ENCODE measurements at places on chromosomes 12 and 14.

GRCh38 chr12:54404061-54405004 lies 14.7 kb downstream of the ITGA5 start:
- no peaks in the 10 kb centered on the region for H3K27me3 ChIP-seq
- peaks cover 15% of the 10 kb centered on the region for H3K4me1 ChIP-seq
- no peak overlapping the region for H3K4me3 ChIP-seq
- peaks cover 51% of the 10 kb centered on the region for H3K36me3 ChIP-seq
- peak; percentile 72 for DNase-seq

DNA sequence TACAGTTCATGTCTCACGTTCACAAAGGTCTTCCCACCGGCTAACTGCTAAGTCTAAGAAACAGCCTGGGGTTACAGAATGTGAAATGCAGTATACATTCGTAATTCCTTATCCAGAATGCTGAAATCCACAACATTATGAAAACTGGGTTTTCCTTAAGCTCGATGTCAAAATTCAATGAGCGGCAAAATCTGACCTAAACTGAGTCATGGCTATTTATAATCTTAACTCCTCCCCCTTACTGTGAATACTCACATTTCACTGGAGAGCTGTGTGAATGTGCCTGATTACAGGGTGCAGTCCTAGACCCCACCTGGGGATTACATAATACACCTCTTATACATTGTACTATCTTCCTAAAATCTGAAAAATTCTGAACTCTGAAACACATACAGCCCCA lies 35.3 kb downstream of the STX2 start:
- H3K36me3 ChIP-seq, result peaks cover 69% of the 10 kb centered on the region
- H3K4me1 ChIP-seq, result peaks cover 14% of the 10 kb centered on the region
- no peak overlapping the region for H3K4me3 ChIP-seq

- peaks cover 5% of the 10 kb centered on the region for H3K27me3 ChIP-seq
- no peak overlapping the region for H3K27ac ChIP-seq
- H3K4me3 ChIP-seq, result no peak overlapping the region
- no peak for DNase-seq
- no peaks in the 10 kb centered on the region for H3K36me3 ChIP-seq
- no peaks in the 10 kb centered on the region for H3K4me1 ChIP-seq
Measured at GRCh38 chr14:54718046-54718445, 151.1 kb downstream of the SAMD4A start.

GRCh38 chr14:100298551-100299237 lies 7.5 kb downstream of the SLC25A29 start:
- no peak overlapping the region for H3K4me3 ChIP-seq
- no peak for DNase-seq
- H3K4me1 ChIP-seq, result no peaks in the 10 kb centered on the region
- H3K27me3 ChIP-seq, result no peaks in the 10 kb centered on the region

DNA sequence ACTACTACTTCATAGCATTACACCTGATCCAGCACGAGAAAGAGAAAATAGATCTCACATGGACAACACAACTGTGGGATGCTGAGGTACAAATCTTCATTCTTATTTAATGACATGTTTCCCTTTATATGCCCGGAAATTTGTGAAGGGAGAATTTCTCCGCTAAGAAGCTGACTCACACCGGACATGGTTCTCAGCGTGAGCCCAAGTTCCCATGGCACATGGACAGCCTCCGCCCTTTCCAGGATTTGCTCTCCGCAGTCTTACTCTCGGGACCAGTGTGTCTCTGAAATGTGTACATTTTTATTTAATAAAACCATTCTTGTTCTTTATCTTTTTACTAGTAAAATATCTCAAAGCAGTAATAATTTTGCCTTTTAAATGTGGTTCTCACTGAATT lies 1154.8 kb downstream of the TMEM121 start:
- H3K27ac ChIP-seq, result no peak overlapping the region
- DNase-seq, result no peak
- H3K4me3 ChIP-seq, result no peak overlapping the region
- H3K4me1 ChIP-seq, result no peaks in the 10 kb centered on the region

GRCh38 chr14:94998685-94999084 lies 158.6 kb downstream of the DICER1 start:
- H3K4me1 ChIP-seq, result no peaks in the 10 kb centered on the region
- DNase-seq, result no peak
- no peak overlapping the region for H3K27ac ChIP-seq
- no peaks in the 10 kb centered on the region for H3K36me3 ChIP-seq
- peaks cover 20% of the 10 kb centered on the region for H3K27me3 ChIP-seq

DNA sequence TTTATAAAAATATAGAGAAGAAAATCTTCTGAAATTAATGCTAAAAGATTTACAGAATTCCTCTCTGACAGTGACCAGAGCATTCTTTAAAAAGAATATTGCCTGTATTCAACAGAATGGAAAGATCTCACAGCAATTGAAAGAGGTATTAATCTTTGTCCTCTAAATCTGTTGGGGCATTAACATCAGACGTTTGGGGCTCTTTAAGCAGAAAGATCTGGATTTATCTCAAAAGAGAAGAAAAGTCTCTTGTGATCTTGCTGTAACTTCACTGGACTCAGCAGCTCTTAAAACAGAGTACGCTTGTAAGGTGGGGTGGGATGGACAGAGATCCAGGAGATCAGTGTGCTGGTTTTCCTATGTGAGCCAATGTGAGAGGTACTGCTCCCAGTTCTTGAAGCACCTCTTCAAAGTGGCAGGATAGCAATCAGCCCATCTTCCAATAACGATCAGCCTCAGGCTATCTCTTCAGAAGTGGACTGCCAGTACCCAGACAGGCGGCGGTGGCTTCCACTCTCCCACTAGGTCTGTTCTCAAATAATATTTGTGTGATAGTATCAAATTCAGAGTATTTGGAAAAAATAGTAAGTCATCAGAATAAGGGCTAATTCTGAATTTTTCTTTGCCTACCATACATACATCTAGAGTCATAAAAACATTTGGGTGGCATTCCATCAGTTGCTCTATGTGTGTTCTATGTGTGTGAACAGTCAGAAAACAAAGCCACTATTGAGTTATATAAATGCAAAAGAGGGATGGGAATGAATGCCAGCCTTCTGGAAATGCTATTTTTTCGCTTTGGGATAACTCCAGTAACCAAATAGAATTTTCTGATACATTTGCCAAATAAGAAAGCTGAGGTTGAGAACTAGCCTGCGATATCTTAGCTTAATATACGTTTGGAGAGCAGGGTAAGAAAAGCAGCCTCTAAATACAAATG lies 237.4 kb upstream of the RGS6 start:
- no peaks in the 10 kb centered on the region for H3K27me3 ChIP-seq
- H3K27ac ChIP-seq, result no peak overlapping the region
- no peak overlapping the region for H3K4me3 ChIP-seq
- no peaks in the 10 kb centered on the region for H3K4me1 ChIP-seq
- DNase-seq, result no peak

DNA sequence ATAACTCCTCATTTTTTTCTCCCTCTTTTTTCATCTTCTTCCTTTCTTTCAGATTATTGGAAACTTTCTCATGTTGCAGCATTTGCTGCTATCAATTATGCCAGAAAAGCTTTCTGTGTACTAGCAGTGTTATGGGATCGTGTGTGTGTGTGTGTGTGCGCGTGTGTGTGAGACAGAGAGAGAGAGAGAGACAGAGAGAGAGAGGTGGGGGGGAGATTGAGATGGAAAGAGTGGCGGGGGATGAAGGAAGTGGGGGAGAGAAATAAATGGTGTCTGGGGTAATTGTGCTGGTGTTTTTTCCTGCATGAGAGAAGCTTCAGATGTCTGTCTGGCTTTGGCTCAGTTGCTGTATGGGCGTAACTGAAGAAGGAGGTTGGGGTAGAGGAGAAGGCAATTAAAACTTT lies 268.9 kb downstream of the RAD51B start:
- DNase-seq, result no peak
- no peak overlapping the region for H3K27ac ChIP-seq
- H3K4me1 ChIP-seq, result peaks cover 8% of the 10 kb centered on the region
- H3K36me3 ChIP-seq, result peaks cover 5% of the 10 kb centered on the region
- no peak overlapping the region for H3K4me3 ChIP-seq
- H3K27me3 ChIP-seq, result no peaks in the 10 kb centered on the region

- H3K27ac ChIP-seq, result peak overlapping the region; percentile 67
- no peaks in the 10 kb centered on the region for H3K27me3 ChIP-seq
- peaks cover 41% of the 10 kb centered on the region for H3K4me1 ChIP-seq
- H3K4me3 ChIP-seq, result peak overlapping the region; percentile 3
Measured at GRCh38 chr14:53180272-53181221, 27.4 kb upstream of the DDHD1 start.

DNA sequence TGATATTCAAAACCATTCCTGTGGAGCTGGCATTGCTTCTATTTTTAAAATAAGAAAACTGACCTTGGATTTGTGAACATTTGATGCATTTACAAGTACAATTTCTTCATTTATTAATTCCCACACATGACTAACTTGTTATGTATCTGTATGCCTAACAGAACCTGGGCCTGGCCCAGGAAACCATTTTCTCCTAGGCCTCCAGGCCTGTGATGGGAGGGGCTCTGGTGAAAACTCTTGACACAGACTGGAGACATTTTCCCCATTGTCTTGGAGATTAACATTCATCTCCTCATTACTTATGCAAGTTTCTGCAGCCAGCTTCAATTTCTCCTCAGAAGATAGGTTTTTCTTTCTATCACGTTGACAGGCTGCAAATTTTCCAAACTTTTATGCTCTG lies 42.0 kb downstream of the GLIPR1L2 start:
- H3K4me1 ChIP-seq, result peaks cover 4% of the 10 kb centered on the region
- H3K4me3 ChIP-seq, result no peak overlapping the region
- H3K27ac ChIP-seq, result no peak overlapping the region
- DNase-seq, result no peak
- H3K27me3 ChIP-seq, result no peaks in the 10 kb centered on the region

- H3K4me1 ChIP-seq, result peaks cover 79% of the 10 kb centered on the region
- peak overlapping the region; percentile 44 for H3K4me3 ChIP-seq
- peak; percentile 40 for DNase-seq
- H3K27me3 ChIP-seq, result no peaks in the 10 kb centered on the region
Measured at GRCh38 chr12:104473374-104473983, 16.7 kb downstream of the CHST11 start.

- peaks cover 11% of the 10 kb centered on the region for H3K27me3 ChIP-seq
- no peak overlapping the region for H3K4me3 ChIP-seq
- H3K36me3 ChIP-seq, result no peaks in the 10 kb centered on the region
Measured at GRCh38 chr12:3310271-3311026, 180.6 kb upstream of the PRMT8 start.

- H3K4me3 ChIP-seq, result no peak overlapping the region
- no peaks in the 10 kb centered on the region for H3K36me3 ChIP-seq
- DNase-seq, result no peak
- H3K27me3 ChIP-seq, result no peaks in the 10 kb centered on the region
- H3K27ac ChIP-seq, result no peak overlapping the region
Measured at GRCh38 chr14:51707327-51707726, 55.6 kb downstream of the FRMD6 start.

GRCh38 chr12:51746416-51746815 lies 102.1 kb downstream of the FIGNL2 start:
- H3K27me3 ChIP-seq, result peaks cover 15% of the 10 kb centered on the region
- H3K4me1 ChIP-seq, result no peaks in the 10 kb centered on the region
- no peak overlapping the region for H3K27ac ChIP-seq
- no peak for DNase-seq
- no peak overlapping the region for H3K4me3 ChIP-seq

DNA sequence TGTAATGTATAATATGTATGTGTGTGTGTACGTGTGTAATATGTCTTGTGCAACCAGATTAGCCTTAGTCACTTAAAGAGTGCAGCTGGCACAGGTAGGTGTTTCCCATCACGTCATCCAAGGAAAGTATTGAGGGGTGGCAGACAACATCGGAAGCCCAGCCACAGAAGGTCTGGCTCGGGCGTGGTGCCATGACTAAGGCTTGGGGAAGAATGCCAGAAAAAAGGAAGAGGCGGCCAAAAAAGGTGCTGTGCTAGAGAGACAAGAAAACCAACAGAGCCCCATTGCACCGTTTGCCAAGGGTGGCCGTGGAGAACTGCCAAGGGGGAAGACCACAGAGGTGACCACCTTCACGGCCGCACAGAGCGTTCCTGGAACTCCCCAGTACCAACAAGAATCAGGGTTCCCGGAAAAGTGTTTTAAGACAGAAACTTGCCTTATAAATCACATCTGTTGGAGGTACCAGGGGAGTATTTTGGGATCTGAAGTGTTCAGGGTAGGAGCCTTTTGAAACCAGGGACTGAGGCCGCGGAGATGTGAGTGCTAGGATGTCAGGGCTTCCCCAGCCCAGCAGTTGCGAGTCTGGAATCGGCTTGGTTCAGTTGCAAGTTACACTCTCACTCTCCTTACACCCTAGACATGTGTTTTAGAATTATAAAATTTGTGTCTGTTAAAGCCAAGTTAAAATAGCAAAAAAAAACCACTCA lies 131.2 kb upstream of the DYRK2 start:
- H3K36me3 ChIP-seq, result no peaks in the 10 kb centered on the region

DNA sequence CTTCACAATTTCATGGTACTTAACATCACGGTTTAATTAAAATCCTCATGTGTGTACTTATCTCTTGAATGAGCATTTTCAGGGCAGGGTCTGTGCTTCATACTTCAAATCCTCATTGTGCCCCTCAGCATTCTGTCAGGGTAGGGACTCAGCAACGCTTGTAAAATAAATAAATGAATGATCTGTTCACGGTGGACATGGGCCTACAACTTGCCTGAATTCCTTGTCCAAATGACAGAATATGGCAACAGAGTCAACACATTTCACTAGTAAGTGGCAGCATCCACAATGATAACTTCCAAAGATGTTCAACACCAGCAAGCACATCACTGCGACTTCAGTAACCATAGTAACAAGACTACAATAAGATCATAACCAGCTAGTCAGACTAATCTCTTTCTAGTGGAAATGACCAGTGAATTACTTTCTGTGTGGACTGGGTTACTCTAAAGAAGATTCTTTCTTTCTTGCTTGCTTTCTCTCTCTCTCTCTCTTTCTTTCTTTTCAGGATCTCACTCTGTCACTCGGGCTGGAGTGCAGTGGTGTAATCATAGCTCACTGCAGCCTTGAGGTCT lies 14.5 kb upstream of the GNPTAB start:
- no peak for DNase-seq
- H3K27me3 ChIP-seq, result no peaks in the 10 kb centered on the region

DNA sequence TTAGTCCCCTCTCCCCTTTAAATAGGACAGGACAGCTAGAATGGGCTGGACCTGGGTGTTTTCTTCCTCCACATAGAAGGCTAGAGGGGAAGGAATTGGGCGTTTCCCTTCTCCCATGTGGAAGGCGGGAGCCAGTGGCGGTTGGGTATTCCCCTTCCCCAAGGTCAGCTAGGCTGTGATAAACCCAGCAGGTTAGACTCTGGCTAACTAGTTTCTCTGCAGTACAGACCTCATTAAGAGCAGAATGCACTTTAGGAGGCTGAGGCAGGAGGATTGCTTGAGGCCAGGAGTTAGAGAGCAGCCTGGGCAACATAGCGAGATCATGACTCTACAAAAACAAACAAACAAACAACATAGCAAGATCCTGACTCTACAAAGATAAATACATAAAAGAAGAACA lies 92.6 kb downstream of the BEGAIN start:
- DNase-seq, result no peak
- no peaks in the 10 kb centered on the region for H3K4me1 ChIP-seq
- H3K36me3 ChIP-seq, result peaks cover 2% of the 10 kb centered on the region
- no peak overlapping the region for H3K4me3 ChIP-seq
- H3K27me3 ChIP-seq, result no peaks in the 10 kb centered on the region

DNA sequence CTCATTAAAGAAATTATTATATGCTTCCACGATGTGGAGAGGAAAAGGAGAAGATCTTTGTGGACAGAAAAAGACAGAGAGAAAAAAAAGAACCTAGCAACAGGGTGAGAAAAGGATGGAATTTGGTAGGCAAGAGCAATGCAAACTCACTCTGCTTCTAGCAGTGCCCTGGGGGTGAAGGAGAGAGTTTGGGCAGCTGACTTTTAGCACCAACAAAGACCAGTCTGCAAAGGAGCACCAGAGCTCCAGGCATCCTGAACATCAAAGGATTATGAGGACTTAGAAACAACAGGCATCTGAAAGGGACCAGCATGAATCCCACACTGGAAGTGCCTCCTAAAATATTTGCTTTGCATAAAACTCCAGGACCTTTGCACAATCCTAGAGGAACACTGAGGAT lies 32.8 kb upstream of the RERG start:
- no peak overlapping the region for H3K4me3 ChIP-seq
- DNase-seq, result no peak
- no peaks in the 10 kb centered on the region for H3K4me1 ChIP-seq
- H3K27ac ChIP-seq, result no peak overlapping the region
- no peaks in the 10 kb centered on the region for H3K36me3 ChIP-seq
